Erythroblast (primary cell): ENCODE measurements at places on chromosomes 13 and 19.
A peak's percentile ranks its signal among the peaks of the same experiment; 100 is the strongest.

GRCh38 chr13:44768239-44768638 lies 192.1 kb upstream of the TSC22D1 start:
- DNase-seq, result no peak

DNA sequence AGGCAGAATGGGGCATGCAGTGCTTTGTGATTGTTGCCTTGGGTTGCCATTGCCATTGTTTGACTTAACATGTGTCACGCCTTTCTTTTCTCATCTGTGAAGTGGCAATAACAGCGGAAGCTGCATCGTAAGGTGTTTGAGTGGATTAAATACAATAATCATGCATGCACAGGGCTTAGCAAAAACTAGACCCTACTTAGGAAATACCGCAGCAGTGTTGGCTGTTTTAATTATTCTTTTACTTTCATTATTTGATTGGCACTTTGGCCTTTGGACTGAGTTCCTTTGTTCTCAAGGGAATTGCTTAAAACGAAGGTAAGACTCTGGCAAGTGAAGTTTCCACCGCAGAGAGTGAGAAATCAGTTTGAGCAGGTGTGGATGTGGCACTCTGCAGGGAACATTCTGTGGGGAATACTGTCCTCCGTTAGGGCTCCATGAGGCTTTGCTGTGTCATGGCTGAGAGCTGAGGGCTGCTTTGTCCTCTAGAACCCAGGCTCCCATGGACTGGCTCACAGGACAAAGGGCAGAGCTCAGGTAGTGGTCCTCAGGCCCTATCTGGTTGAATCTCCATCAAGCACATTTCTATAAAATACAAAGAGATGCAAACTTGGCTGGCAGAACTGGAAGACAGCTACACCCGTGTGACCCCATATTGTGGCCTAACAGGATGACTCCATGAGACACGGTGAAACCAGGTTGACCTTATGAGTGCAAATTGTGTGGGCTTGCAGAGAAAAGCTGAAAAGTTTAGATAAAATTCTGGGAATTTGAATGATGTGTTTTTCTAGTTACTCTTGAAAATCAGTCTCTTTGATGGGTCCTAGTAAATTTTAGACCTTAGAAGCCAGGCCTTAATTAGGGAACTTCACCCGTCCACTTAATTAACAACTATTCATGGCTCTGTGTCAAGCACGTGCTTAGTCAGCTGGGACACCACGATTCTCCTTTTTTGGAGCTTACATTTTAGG lies 407.2 kb downstream of the KCNRG start:
- DNase-seq, result no peak

DNA sequence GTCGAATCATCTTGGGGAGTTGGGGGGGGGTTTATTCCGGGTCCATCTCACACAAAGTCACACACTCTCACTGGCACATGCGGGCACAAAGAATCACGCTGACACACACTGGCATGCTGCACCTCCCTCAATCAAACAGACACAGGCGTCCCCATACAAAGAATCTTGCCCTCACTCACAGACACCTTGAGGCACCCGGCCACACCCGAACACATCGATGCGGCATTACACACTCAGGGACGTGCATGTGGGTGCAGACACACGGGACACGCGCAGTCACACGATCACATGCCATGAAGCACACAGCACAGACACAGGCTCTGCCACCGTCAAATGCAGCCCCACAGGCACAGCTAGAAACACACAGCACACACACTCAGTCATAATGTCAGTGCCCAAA lies 7.8 kb downstream of the NFIX start:
- no peak for DNase-seq

DNA sequence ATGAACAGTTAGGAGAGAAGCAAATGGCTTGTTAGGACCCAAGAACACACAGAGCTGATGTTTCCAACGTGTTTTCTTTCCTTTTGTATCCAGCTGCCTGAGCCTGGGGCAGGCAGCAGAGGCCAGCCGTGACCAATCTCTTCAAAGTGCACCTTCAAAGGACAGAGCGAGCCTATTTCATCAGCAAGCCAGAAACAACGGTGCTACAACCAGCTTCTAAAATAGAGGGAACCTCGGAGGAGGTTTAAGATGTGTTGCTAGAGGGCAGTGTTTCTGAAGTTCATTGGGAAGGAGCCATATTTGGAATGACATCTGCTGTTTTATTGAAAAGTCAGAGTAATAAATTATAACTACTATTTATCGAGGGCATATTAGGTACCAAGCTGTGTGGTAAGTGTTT lies 56.2 kb upstream of the RFC3 start:
- DNase-seq, result no peak

- DNase-seq, result no peak
Measured at GRCh38 chr13:21739771-21740170, 68.9 kb downstream of the FGF9 start.

DNA sequence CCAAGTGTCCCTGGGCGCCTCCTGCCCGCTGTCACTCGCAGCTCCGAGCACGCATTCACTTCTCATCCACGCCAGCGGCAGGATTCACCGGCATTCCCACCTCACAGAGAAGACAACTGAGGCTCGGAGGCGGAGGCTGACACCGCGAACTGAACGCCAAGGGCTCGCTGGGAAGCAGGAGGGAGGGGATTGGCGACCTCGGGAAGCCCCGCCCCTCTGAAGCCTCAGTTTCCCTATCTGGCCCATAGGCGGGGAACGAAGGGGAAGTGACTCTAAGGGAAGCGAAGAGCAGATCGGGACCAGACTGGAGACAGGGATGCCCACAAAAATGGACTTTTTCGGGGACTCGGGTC lies 256 bp downstream of the MICOS13 start:
- no peak for DNase-seq

DNA sequence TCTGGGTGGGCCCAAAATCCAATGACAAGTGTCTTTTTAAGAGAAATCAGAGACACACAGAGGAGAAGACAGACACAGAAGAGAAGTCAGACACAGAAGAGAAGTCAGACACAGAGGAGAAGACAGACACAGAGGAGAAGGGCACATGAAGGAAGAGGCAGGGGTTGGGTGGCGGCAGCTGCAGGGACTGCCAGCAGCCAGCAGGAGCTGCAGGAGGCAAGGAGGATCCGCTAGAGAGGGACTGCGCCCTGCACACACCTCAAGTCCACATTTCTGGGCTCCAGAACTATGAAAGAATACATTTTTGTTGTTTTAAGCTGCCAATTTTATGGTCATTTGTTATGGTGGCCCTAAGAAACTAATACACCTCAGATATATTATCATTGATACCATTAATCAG lies 140.6 kb downstream of the ZIC5 start:
- DNase-seq, result no peak

- peak; percentile 55 for DNase-seq
Measured at GRCh38 chr19:17950310-17951156, 16.4 kb upstream of the KCNN1 start.

DNA sequence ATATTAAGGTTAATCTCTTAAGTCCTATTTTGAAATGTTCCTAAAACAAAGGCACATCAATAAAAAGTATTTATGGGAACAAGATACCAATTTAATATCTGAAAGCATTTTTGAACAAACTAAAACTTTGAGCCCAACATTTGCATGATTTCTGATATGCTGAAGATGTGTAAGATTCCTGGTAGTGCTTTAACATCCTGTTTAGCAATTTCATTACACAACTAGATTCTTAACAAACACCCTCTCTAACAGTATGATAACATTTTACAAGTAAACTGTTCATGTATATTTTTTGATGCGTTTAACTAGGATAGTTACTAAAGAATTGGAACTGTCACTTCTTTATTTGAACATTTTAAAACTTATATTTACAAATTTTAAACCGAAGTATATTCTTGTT lies 63.9 kb downstream of the DACH1 start:
- DNase-seq, result no peak

DNA sequence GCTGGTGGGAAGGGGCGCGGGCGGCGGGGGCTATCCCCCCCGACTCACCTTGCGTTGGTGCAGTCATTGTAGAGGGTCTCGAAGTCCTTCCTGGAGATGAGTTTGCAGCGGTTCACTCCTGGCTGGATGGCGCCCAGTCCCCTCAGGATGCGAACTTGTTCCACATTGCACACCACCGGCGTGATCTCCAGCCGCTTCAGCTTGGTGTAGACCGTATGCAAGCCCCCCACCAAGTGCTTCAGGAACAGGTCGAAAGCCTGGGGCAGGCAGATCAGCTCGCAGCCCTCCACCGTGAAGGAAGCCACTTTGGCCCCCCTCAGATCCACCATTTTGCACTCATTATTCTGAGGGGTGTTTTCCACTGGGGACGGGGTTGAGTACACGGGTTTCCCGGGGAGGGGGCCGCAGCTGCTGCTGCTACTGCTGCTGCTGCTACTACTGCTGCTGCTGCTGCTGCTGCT lies 1.1 kb downstream of the DACH1 start:
- peak; percentile 31 for DNase-seq

GRCh38 chr19:44892932-44893331 lies 1.9 kb downstream of the TOMM40 start:
- DNase-seq, result no peak

DNA sequence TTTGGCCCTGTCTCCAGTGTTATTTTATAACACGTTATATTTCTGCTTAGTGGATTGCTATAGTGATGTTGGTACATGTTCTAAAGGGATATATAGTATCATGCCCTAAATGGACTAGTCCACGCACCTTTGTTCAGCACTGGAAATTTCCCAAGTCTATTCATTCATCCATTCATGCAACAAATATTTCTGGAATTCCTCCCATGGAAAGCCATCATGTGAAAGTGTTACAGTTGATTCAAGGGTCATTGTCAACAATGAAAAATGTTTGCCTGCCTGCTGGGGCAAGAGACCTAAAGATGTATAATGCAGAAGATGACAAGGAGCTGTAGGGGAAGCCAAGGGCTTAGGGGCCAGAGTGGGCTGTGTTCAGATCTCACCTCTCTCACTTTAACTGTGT lies 10.8 kb upstream of the HSPH1 start:
- DNase-seq, result no peak

- DNase-seq, result no peak
Measured at GRCh38 chr13:81762449-81762848, 1421.5 kb upstream of the SPRY2 start.

- no peak for DNase-seq
Measured at GRCh38 chr19:5138606-5139582, 170.0 kb downstream of the KDM4B start.

GRCh38 chr19:44857837-44858236 lies 11.7 kb downstream of the NECTIN2 start:
- DNase-seq, result no peak

GRCh38 chr19:51354103-51354741 lies 12.0 kb downstream of the ETFB start:
- DNase-seq, result no peak

DNA sequence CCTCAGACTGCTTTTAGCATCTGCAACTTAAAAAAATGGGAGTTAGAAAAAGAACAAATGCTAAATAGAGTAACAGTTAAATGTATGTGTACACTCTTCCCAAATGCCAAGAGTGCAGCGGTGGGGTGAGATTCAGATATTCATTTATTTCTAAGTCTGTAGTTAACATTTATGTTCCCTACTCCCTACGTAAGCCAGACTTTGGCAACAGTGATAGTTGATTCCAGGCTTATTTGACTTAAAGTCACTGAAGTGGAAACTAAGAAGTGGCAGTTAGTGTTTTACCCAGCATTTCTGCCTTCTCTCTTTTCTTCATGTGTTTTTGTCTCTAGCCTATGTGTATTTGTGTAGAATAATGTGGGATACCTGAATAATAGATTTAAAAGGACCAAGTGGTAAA lies 4.5 kb downstream of the MIR17HG start:
- DNase-seq, result no peak
